ENCODE measurements at places on chromosomes 12 and 14.

GRCh38 chr12:54565986-54566544 is 16.7 kb downstream of the PDE1B start:
- DNase-seq = no peak

DNA sequence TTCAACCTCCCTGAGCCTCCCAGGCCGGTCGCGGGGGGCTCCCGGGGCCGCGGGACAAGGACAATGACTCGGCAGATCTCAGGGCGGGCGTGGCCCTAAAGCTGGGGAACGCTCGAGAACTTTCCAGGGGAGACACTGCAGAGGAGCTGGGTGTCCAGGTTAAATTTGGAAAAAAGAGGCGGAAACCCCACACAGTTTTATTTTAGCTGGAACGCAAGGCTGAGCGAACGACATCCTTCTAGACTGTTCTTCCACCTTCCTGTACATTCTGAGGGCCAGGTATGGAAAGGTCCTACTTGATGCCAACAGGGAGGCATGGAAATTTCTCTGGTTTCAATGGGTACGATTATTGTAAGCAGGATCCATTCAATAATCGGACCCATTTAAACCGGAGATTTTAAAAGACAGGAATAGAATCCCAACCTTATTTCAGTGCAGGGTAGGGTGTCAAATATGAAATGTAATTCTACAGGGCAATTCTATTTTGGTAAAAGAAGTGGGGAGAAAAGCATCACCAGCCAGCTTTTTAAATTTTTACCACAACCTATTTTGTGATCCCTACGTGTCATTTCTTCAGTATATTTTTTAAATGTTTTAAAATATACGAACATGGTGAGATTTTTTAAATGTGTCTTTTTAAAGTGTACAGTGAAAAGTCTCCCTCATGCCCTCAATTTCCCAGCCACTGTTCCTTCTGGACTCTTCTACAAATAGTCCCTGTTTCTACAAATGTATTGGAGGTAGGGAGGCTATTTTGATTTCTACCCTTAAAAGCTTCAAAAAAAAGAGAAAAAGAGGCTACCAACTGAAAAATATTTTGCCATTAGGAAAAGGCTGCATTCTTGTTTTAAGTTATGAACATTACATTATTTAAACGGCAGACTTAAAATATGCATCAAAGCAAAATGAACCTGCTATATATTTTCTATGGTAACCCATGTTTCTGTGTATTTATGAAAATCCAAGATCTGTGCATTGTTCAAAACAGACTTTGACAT is 1.1 kb upstream of the UBC start:
- no peak for DNase-seq

DNA sequence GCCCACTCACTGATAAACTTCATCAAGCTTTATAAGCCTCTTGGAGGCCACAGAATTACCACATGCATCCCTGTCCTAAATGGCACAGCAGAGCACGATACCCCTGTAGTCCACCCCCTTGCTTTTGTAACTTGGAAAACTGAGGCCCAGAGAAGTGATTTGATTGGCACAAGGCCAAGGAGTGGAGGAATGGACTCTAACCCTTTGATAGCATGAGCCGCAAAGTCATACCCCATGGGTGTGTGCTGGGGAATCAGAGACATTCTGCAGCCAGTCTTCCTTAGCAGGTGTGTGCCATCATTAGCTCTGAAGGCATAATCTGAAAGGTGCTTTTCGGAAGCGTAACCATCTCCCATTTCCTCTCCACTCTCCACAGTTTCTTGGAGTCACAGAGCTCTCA is 28.5 kb upstream of the PWP1 start:
- no peak for DNase-seq

- DNase-seq = no peak
Measured at GRCh38 chr12:62846491-62846890, 88.5 kb downstream of the PPM1H start.

GRCh38 chr14:79325071-79325470 is 886.2 kb downstream of the DIO2 start:
- no peak for DNase-seq

- no peak for DNase-seq
Measured at GRCh38 chr14:20472536-20473169, 3.4 kb downstream of the PNP start.

DNA sequence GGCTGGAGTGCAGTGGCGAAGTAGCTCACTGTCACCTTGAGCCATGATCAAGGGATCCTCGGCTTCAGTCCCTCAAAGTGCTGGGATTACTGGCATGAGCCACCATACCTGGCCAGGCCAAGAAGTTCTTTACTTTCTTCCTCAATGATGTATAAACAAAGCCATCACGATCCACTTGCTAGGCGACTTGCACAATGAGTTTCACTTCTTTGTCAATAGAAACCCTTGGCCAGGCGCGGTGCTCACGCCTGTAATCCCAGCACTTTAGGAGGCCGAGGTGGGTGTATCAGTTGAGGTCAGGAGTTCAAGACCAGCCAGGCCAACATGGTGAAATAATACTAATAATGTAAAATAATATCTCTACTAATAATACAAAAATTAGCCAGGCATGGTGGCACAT is 14.4 kb upstream of the SPSB2 start:
- no peak for DNase-seq

DNA sequence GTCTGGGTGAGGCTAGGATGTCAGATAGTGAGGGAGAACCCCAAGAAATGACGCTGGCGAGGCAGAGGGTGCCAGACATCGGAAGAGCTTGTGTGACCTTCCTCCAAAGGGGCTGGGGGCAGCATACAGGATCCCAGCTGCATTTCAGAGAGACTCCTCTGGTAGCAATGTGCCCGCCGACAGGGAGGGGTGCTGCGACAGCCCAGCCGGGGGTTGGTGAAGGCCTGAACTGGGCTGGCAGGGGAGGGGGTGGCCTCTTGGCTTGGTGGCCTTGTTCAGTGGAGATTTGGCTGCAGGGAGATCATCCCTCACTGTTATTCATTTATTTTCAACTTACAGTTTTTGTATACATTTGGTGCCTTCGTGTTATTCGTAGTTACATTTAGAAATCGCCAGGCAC is 5.2 kb downstream of the TCHP start:
- DNase-seq = no peak

GRCh38 chr12:93536766-93537488 is 35.5 kb upstream of the SOCS2 start:
- no peak for DNase-seq

DNA sequence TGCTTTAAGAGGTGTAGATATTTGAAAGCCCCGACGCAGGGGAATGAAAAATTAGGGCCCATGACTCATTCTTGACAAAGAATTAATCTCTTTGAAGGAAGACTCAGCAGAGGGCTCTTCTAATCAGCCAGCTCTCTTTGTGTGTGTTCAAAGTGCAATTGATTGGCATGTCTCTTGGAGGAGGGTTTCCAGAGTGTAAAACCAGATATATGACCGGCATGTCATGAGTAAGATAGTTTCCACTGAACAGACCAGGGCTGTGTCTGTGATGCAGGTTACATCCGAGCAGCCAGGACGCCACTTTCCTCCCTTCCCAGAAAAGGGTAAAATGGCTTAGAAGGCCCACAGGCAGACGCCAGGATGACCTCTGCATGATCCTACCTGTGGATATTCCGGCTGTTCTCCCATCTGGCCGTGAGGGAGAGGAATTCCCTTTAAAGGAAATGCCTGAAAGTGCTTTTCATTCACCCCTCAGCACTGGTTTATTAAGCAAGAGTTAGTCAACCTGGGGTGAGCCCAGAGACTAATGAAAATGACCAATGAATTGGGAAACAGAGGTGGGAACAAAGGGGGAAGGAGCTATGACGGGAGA is 7.2 kb upstream of the KRT75 start:
- DNase-seq = no peak

DNA sequence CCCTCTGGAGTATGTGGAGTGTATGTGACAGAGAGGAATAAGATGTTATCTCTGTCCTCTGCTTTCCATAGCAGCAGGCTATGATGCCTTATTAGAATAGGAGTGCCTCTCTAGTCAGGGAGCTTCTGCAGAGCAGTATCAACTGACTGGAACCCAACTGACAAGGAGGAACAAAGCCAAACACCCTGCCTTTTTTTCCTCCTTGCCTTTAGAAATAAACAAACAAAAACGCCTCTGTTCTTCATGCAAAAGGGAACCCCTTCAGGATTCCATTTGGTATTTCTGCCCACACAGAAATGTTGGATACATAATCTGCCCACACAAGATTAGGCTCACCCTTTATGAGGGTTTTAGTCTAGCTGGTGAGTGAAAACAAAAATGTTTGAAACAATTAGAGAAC is 50.3 kb downstream of the VRK1 start:
- no peak for DNase-seq

GRCh38 chr14:58717813-58718212 is 80.1 kb downstream of the DACT1 start:
- no peak for DNase-seq

DNA sequence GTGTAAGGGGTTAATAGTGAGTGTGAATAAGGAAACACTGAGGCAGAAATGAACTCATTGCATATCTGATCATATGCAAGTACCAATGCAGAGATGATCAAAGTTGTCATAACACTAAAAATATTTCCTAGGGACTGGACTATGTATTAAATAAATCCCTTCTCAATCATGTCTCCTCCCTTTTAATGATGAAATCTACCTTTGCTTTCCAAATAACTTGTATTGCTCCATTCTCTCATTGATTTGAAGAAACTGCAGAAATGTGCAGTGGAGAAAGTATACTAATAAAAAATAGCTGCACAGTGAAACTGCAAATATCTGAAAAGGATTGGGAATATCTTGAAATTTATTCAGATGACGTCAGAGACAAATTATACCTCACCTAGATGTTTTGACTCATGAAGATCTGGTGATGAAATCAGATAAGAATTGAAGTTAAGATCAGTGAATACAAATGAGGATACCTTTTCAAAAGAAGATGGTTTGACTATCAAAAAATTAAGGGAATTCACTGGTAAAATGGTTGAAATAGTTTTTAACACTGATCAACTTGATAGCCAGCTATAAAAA is 1264.9 kb upstream of the USP15 start:
- no peak for DNase-seq

DNA sequence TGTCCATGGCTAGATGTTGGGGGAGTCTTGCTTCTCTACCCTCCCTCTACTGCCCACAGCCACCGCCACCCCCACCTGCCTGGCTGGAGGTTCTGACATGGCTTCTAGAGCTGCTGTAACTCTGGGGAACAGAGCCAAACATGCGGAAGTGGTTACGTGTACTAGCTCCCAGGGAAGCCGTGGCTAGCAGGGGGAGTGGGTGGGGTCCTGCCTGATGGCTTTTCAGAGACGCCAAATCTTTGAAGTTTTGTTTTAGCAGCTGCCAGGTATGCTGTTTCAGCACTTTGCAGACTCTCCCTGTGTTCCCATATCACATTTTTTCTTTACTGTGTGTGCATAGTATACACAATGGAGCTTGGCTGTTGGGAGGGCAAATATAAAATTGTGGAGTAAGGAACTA is 150.3 kb downstream of the TGFB3 start:
- no peak for DNase-seq

- no peak for DNase-seq
Measured at GRCh38 chr12:91613223-91613779, 430.7 kb upstream of the DCN start.

GRCh38 chr14:47390831-47391504 is 284.4 kb downstream of the MDGA2 start:
- DNase-seq = no peak

DNA sequence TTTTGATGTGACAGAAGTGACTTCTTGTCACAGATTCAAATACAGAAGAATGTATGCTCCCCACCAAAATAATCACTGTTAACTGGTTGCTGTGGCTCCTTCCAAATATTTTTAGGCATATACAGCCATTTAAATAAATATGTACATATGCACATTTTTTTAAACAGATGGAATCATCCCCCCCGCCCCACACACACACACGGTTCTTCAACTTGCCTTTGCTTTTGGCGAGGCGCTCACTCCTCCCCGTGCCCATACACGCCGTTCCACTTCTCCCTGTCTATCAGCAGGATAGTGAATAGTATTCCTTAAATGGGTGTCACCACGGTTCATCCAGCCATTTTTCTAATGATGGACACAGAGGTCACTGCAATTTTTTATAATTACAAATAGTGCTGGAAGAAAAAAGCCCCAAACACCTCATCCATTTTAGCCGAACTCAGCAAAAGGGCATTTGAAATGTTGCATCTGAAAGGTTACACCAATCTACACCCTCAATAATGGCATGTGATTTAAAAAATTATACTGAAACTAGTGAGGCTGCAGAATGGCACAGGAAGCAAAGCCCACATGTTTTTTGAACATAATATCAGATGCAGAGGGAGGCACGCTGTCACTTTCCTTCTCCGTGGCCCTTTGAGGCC is 39.2 kb upstream of the MEG3 start:
- no peak for DNase-seq

GRCh38 chr12:12797794-12798152 is 12.3 kb downstream of the APOLD1 start:
- no peak for DNase-seq

DNA sequence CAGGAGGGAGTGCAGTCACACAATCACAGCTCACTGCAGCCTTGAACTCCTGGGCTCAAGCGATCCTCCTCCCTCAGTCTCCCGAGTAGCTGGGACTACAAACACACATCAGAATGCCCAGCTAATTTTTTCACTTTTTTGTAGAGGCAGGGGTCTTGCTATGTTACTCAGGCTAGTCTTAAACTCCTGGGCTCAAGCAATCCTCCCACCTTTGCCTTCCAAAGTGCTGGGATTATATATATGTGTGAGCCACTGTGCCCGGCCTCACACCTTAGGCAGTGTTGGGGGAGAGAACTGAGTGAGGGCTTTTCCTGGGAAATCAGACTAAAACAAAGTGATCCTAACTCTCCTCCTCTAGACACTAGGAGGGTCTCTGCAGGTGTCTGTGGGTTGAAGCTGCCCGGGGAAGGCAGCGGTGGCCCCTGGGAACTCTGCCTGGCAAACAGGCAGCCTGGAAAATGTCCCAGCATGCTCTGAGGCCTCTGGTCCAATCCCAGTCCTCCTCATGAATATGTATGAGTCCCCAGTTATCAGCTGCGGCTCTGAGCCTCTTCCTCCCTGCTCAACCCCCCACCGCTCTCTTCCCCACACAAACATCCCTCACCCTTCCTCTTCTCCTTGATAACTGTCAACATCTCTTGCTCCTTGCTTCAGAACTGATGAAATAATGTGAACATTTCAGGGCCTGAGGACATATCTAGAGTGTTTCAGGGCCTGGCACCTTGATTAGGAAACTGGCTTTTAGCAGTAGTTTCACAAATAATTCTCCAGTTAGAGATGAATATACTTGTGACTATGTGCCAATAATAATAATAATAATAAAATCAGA is 7.9 kb upstream of the NAA25 start:
- peak; percentile 84 for DNase-seq
